ENCODE measurements at places on chromosomes 2 and 18.

DNA sequence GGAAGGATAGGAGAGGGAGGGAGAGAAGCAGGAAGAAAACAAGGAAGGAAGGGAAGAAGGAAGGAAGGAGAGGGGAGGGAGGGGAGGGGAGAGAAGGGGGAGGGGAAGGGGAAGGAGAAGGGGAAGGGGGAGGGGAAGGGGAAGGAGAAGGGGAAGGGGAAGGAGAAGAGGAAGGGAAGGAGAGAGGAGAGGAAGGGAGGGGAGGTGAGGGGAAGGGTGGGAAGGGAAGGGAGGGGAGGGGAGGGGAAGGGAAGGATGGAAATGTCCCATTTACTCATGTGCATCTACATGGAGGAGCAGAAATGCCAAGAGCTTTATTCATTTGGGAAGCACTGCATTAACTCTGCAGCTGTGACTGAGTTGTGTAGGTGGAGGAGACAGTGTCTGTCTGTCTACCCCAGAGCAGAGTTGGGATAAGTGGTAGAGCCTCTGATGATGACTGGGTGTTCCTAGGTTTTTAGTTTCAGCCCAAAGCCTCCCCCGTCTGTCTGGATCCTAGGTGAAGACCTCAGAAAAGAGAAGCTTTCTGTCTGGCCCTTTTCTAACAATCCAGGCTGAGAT is 131.3 kb downstream of the COL6A3 start:
- DNase-seq = no peak

DNA sequence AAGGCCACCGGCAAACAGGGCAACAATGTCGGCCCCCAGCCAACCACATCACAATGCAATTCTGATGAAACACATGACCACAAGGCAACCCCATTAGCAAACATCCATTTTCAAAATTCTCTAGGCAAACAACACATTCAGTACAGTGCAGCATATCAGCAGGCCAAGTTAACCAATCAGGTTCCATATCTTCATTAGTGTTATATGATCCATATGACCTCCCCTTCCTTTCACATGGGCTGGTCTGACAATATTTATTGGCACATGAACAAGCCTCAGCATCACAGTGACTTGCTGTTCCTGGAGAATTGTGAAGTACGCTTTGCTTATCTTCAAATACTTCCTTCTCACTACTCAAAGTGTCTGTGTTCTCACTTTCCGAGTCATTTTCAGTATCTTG is 19.8 kb downstream of the RNF103 start:
- no peak for DNase-seq

DNA sequence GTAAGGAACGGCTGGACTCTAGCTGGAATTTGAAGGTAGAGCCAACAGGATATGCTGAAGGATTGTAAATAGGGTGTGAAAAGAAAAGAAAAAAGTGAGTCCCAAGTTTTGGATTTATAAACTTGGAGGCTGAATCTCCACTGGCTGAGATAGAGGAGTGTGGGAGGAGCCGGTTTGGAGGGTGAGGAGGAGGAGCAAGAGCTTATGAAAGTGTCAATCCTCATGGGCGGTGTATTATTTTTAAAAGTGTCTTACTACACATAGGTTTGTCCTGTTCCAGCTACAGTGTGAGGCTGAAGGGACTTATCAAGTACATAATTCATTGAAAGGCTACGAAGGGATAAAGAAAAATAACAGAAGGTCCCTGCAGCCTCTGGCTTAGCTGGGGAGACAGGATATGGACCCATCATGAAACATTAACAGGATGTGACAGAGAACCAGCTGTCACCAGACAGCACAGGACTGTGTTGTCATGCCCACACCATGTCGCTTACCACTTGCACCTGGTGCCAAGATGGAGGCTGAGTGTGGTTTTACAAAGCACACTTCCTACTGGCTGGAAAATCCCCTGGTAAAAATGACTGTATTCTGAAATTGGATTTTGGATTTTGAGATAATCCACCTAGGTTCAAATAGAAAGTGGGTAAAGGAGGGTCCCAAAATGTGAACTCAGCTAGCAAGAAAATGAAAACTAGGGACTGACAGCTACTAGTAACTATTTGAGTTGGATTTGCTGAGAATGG is 2.5 kb upstream of the MREG start:
- DNase-seq = peak; percentile 75

DNA sequence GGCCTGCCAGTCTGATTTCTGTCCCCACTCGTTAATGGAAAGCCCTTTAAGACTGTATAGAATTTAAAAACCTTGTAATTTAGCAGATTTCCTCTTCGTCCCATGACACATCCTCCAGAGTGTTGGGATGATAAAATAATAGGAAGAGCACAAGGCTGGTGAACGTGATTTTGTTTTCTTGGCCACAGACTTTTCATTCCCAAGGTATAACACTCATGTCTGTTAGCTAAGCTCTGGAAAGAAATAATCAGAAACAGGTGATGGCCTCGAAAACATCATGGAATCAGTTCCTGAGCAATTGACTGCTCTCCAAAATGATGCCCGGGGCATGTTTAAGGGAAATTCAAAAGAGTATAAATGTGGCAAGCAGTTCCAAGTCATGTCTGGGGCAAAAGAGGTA is 337.8 kb upstream of the TCF4 start:
- no peak for DNase-seq

GRCh38 chr2:27973592-27973991 is 83.1 kb downstream of the BABAM2 start:
- no peak for DNase-seq

DNA sequence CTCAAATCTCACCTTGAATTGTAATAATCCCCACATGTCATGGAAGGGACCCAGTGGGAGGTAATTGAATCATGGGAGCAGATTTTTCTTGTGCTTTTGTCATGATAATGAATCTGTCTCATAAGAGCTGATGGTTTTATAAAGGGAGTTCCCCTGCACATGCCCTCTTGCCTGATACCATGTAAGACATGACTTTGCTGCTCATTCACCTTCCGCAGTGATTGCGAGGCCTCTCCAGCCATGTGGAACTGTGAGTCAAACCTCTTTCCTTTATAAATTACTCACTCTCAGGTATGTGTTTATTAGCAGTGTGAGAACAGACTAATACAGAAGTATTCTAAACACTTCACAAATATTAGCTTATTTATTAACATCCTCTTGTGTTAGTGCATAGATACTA is 516.7 kb downstream of the LRRTM4 start:
- no peak for DNase-seq

DNA sequence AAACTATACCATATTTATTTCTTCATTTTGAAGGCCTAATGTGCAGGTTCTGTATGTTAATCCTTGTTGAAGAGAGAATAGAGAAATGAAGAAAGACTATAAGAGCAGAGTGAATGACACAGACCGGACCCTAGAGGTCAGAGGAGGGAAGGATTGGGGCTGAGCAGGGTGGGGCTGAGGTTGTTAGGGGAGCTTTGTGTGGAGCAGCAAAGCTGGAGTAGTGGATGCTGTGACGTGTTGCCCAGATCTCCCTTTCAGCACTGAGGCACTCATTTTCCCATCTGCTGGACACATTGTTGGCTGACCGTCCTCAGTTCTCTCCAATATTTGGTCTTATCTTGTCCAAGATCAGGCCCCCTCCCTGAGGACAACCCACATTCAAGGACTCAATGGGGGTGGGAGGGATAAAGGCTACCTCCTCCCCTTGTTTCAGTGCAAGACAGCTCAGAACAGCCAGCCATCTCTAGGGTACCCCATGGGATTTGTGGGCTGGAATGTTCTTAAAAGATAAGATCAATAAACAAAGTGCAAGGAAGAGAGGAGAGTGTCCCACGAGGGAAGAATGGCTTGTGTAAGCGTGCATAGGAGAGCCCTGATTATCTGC is 143.6 kb downstream of the TDRD15 start:
- DNase-seq = no peak

DNA sequence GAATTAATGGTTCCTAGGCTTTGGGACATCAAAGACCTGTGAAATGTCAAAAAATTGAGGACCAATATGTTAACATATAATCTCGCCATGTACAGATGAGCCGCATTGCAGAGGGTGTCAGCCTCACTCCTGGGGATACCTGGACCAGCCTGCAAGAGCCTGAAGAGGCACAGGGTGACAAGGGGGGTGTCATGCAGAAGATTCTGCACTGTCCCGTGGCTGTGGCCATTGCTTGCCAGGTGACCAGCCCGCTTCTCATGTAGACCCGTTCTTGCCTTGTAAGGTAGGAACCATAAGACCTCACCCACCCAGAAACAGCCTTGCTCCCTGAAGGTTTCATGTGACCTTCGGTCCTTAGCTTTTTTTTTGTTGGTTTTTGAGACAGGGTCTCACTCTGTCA is 37.5 kb downstream of the TMEM37 start:
- no peak for DNase-seq

DNA sequence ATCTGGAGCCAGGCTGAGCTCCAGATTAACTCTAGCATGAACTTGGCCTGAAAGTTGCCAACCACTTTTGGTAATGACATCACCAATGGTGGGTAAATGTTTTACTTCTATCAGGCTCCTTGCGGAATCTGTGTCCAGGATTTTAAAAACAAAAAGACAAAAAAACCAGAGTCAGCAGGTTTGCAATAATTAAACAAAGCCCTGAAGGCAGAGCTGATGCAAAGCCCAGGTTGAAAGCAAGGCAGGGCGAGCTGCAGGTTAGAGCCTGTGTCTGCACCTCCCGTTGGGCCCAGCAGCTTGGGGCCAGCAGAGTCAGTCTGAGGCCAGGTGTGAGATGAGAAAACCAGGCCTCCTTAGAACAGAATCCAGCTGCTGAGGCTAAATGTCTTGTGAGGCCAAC is 29.1 kb upstream of the ALK start:
- DNase-seq = no peak

DNA sequence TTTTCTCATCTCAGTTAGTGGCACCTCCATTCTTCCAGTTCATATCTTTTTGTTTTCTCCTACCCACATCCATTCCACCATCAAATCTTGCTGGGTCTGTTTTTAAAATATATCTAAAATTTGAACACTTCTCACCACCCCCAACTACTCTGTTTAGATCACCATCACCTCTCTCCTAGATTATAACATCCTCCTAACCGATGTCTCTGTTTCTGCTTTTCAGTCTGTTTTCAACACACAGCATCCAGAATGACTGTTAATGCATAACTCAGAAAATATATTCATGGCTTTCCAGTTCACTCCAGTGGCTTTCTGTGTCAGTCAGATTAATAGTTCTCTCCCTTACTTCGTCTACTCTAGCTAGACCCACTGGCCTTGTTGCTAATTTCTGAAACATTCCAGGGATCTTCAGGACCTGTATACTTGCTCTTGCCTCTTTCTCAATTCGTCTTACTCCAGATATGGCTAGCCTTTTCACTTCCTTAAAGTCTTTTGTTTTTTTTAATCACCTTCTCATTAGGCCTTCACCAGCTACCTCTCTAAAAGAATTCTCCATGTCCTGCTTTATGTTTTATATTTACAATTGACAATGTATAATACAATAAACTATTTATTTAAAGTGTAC is 105.3 kb downstream of the COMMD1 start:
- no peak for DNase-seq

GRCh38 chr18:10398571-10398970 is 55.9 kb upstream of the APCDD1 start:
- peak; percentile 75 for DNase-seq

DNA sequence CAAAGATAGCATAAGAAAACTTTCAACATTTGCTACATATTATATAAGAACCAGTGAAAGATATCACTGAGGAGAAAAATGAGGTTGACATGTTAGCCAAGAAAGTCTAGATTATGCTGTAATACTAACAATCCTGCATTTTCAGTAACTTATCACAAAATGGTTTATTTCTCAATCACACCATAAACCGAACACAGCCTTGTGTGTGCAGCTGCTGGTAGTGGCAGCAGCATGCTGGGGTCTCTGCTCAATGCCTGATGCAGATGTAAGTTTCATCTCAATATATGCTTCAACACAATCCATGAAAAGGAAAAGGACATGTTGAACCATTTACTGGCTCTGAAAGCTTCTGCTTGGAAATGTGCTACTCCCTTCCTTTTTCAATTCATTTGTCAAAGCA is 376.3 kb downstream of the GPD2 start:
- DNase-seq = no peak

DNA sequence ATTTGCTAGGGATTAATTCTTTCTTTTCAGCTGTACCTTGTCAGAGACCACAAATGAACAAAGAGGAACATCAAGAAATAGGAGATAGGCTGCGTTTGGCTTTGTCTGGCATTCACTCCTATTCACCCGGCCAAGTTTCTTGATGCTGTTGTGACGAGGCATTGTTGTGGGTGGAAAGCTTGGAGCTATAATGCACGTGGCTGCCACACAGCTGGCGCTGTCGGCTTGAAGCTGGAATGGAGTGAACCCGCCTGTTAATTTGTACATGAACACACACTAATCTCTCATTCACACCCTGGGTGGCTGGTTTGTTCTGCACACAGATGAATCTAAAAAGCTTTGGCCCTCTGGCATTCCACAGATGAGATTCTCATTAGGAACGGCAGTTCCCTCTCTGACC is 274.9 kb upstream of the GYPC start:
- no peak for DNase-seq

- DNase-seq = no peak
These were observed 74.3 kb downstream of the SNTG2 start for GRCh38 chr2:1024981-1025380.

DNA sequence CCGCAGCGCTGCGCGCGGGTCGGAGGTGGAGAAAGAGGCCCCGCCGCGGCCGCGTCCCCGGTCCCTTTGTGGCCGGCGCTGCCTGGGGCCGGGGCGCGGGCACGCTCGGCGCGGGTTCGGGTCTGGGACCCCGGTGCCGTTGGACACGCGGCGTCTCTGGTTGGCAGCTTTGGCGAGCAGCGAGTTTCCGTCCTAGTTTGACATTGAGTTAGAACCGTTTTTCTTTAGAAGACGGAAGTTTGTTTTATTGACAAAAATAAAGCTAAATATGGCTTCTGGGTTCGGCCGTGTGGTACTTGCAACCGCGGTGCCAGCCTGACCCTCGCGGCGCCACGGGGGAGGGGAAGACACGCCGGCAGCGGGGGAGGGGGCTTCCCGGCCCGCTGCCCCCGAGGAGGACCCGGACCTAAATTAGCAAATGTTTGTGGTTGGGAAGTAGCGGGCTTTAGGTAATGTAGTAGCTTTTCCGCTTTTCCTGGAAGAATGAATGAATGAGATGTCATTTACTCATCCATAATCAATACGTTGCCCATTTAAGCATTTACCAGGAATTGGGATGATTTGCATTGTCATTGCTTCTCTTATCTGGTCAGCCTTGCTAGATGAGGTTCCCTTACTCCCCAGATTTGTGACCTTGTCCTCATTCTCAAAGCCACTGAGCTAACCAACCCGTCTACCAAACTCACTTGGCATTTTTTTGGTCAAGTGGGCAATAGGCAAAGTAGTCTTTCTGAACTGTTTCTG is 530 bp downstream of the GALNT1 start:
- DNase-seq = no peak

GRCh38 chr2:88919087-88919738 is 227.7 kb downstream of the RPIA start:
- no peak for DNase-seq

GRCh38 chr2:240820607-240821428 is 799 bp upstream of the KIF1A start:
- DNase-seq = peak; percentile 83

- DNase-seq = peak; percentile 49
These were observed 35.1 kb upstream of the MAPRE2 start for GRCh38 chr18:35005963-35006577.

DNA sequence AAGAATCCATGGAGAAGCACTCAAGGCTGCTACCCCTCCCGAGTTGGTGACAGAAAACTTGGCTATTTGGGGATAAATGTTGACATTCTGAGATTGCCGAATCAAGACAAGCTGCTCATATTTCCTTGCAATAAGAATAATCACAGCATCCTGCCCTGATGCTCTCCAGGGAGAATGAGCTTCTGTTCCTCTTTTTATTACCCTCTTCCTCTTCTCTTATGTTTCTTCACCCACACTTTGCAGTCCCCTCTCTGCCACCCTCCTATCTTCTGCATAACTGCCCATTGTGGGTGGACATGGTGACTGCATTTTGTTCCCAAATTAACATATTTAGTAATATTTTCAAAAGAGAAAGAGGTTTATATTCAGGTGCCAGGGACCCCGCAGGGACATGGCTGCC is 11.9 kb upstream of the MSGN1 start:
- no peak for DNase-seq
